ENCODE measurements at places on chromosomes 13 and 19.
A peak's percentile ranks its signal among the peaks of the same experiment; 100 is the strongest.

DNA sequence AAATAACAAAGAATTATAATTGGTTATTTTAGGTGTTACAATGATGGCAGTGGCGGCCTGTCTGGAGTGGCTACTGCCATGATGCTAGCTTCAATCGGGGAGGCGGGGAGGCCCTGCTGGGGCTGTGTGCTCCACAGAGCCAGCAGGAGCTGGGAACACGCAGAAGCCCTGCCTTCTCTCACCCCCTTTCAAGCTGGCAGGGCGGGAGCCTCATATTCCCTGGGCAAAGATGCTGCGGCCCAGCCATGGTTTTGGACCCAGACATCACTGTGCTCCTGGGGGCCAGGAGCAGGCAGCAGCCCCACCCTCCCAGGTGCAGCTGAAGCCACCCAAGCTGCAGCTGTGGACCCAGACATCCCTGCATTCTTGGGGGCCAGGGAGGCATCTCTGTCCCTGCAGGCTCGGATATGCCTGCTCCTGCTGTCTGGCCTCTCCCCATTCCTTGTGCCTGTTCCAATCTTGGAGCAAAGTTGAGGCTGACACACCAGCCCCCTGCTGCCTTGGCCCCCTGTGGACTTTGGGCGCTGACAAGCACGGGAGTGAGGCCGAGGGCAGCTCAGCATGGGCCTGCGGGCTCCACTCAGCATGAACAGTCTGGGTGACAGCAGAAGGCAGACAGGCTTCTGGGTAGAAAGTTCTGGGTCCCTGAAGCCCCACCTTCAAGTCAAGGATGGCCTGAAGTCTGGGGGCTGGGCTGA lies 263.1 kb upstream of the HTR2A start:
- no peak for DNase-seq

DNA sequence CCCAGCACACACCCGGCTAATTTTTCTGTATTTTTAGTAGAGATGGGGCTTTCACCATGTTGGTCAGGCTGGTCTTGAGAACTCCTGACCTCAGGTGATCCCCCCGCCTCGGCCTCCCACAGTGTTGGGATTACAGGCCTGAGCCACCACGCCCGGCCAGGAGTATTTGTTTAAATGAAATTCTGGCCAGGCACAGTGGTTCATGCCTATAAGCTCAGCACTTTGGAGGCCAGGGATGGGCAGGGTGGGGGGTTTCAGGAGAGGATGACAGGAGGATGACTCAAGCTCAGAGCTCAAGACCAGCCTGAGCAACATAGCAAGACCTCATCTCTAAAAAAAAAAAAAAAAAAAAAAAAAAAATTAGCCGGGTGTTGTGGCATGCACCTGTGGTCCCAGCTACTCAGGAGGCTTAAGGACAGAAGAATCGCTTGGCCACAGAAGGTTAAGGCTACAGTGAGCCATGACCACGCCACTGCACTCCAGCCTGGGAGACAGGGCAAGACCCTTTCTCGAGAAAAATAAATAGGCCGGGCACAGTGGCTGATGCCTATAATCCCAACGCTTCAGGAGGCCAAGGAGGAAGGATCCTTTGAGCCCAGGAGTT lies 8.2 kb upstream of the DHDH start:
- peak; percentile 73 for DNase-seq

DNA sequence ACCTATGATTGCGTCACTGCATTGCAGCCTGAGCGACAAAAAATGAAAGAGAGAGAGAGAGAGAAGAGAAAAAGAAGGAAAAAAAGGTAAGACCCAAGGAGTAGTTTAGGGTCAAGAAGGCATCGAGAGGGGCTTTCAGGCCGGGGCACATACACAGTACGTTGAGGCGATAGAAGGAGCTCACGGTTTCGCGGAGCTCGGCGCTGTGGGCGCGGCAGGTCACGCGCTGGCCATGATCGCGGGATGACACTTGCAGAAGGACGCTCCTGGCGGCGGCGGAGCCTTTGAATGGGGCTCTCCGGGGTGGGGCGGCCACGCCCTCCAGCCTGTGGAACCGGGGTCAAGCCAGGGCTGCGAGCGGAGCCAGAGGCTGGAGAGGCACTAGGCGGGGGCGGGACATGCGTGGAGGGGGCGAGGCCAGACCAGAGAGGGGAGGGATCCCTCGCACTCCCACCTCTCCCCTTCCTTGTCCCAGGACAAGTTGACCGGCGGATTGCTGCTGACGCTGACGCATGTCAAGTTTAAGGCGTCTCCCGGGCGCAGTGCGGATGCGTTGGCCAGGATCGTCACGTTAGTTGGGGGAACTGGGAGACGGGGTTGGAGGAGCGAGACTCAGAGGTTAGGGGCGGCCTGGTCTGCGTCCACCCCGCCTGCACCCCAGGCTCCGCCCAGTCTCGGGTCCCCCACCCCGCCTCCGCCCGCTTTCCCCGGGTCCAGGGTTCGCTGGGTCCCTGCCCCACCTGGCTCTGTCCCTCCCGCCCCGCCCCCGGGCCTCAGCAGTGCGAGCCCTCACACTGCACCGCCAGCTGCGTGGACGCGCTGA lies 6.9 kb downstream of the NPHS1 start:
- no peak for DNase-seq

GRCh38 chr19:1225440-1226226 lies 12.2 kb downstream of the CBARP start:
- no peak for DNase-seq

DNA sequence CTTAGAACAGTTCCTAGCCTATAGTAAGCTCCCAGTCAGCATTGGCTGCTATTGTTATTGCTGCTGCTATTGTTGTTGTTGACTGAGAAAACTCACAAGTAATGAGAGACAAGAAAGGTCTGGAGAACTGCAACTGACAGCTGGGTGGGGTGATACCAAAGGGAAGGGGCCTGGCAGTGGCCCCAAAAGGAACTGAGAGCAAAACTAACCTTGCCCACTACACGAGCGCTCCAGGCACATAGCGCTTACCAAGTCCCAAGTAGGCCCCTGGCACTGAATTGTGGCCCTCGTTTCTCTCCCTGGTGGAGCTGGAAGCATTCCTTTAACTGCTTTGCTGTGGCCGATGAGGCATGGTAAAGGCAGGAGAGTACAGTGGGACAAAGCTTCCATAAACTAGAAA lies 59.7 kb downstream of the KCTD12 start:
- DNase-seq, result no peak

DNA sequence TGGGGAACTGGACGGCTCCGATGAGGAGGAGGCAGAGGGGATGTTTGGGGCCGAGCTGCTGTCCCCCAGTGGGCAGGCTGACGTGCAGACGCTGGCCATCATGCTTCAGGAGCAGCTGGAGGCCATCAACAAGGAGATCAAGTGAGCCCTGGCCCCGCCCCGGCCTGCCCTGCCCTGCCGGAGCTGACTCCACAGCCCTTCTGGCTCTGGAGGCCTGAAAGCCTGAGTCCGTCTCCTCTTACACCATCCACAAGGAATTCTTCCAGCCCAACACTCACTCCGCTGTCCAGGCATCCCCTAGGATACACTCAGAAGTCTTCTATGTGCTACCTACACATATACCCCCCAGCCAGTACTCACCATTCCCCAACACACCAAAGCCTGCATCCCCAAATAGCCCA lies 17.4 kb downstream of the PPFIA3 start:
- DNase-seq, result no peak

DNA sequence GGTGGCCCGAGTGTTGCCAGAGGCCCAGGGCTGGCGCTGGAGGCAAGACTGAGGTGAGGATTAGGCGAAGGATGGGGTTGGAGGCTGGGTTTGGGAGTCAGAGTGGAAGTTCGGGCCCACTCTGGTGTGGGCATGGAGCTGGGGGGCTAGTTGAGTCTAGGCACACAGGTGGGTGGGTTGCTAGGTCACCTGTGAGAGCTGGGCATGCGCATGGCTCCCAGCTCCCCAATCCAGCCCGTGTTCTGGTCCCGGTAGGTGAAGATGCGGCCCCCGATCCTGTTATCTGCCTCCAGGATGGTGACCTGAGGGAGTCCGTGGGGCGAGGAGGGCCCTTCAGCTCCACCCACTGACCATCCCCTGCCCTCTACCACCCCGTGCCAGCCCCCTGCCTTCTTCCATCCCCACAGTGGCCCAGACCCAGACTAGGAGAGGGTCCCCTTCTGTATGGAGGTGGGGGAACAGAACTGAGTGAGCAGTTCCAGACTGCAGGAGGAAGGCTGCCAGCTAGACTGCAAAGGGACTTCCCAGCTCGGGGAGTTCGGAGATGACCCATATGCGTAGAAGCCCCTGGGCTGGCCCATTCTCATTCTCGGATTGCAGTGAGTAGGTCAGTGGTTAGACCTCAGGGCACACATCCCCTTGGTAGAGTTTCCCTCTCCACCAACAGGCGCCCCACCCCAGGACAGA lies 1.7 kb downstream of the IL4I1 start:
- DNase-seq, result no peak

DNA sequence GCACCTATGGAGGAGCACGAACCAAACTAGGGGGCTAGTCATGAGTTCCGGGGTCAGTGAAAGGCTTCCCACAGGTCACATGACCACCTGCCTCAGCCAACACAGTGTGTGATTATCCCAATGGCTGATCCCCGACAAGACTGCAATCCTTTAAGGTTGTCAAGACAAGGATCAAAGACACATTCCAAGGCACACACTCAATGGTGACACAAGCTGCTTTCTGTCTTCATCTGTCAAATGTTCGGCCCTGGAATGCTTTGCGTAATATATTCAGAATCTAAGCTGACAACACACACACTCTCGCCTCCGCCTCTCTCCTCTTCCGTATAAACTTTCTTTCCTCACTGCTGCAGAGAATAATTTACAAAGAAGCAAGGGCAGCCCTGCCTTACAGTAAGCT lies 11.7 kb downstream of the RANBP3 start:
- DNase-seq, result peak; percentile 82

GRCh38 chr13:27587095-27587746 lies 33.1 kb downstream of the LNX2 start:
- DNase-seq, result no peak

GRCh38 chr19:46574533-46574932 lies 26.6 kb upstream of the CALM3 start:
- DNase-seq, result peak; percentile 24

GRCh38 chr19:46718157-46718933 lies 1.4 kb upstream of the PRKD2 start:
- DNase-seq, result no peak

- peak; percentile 36 for DNase-seq
Measured at GRCh38 chr13:87274209-87274819, 396.9 kb upstream of the SLITRK5 start.

GRCh38 chr19:33722456-33723239 lies 74.0 kb upstream of the KCTD15 start:
- DNase-seq, result no peak

- DNase-seq, result no peak
Measured at GRCh38 chr19:30676990-30677679, 305.0 kb downstream of the ZNF536 start.

DNA sequence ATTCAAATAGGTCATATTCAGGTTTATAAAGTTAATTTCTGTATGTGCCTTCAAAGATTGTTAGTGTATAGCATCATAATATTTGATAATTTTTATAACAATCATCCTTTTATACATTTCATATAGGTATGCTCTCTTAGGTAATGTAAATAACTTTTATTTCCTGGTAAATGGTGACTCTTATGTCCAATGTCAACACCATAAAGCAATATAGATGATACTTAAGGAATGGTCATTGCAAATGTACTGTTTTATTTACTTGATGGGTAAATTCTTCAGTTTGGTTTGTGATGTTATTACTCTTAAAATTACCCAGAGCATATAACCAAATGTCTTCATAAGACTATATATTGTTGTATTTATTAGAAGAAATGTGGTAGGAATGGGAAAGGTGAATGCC lies 928.7 kb downstream of the PCDH9 start:
- no peak for DNase-seq

- no peak for DNase-seq
Measured at GRCh38 chr13:81304121-81304659, 963.3 kb upstream of the SPRY2 start.

All from fibroblast of skin of abdomen (primary cell).